H54 (cell line): ENCODE measurements at places on chromosomes 1 and 21.

DNA sequence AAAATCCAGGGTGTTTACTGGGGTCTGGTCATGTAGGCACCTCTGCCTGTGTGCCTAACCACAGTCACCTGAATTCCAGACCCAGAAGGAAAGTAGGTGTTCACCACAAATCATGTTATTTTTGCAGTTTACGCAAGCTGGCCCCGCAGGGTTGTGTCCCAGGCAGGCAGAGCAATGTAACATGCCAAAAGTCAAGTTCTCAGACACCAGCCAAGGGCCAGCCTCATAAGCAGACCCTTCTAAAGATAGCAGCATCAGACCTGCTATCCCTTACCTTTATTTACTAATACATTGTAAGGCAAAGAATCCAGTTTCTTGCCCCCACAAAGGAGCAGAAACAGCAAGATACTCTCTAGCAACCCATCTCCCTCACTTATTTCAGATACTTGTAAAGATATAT lies 83.0 kb downstream of the GPR161 start:
- no peak for DNase-seq

DNA sequence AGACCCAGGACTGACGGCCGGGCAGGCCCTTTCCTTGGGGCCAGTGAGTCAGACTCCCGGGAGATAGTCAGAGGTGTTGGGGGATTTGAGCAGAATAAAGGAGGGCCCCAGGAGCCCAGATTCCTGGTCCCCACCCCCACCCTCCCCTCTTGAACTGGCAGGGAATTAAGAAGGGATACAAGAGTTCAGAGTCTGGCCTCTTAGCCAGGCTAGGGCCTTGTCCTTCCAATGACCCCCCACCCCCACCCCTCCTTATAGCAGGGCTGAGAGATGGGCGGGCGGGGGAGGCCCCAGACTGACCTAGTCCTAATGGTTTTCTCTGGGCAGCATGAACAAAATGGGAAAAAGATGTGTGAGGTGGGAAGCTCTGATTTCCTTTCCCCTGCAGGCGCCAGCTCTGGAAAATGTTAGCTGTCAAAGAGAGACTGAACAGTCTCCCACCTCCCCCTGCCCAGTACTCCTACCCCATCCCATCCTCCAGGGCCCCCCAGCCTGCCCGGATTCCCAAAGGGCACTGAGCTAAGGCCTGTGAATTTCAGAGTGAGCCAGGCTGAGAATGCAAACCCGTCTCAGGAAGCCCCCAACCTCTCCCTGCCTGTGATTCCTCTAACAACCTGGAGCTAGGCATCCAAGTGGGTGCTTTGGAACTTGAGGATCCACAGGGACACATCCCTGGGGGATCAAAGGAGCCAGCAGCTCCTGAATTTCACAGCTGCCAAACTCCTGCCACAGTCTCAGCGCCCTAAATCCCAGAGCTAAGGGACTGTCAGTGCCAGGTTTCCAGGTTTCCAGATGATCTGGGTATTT lies 5.8 kb upstream of the CRABP2 start:
- DNase-seq, result no peak

DNA sequence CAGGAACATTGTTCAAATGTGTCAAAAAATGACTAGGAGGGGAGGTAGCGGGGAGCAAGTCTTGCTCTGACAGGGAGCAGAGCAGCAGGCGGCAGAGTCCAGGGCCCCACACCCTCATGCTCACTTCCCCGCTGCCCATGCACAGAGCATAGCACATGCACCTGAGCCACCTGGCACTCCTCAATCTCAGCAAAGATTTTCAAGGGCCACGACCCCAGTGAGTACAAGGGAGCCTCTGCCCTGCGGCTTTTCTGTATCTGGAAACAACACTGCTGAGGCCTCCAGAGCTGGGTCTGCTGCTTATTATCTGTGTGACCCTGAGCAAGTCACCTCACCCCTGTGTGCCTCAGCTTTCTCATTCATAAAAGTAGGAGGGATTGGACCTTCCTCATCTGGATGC lies 1.1 kb upstream of the GJB3 start:
- DNase-seq, result no peak

GRCh38 chr21:33943293-33943692 lies 27.7 kb upstream of the ATP5PO start:
- DNase-seq, result no peak

DNA sequence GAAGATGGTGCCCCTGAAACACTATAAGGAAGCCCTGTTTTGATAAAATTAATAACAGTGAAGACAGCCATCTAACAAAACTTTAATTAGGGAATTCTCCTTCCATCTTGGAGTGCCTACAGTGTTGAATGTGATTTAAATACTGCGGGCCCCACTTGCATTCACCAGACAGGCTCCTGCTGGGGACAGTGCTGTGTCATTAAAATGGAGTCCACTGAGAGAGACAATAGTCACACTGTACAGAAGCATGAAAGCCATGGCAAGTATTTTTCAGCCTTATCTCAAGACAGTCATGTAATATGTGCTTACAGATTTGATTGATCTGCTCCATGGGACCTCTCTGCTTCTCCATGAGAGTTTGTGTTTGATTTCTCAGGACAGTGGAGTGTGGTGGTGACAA lies 29.7 kb upstream of the ZBTB18 start:
- no peak for DNase-seq

- no peak for DNase-seq
These were observed 1252.1 kb upstream of the ADGRL4 start for GRCh38 chr1:80258659-80259058.

GRCh38 chr21:44697811-44698734 lies 1.1 kb downstream of the KRTAP10-12 start:
- DNase-seq, result no peak

DNA sequence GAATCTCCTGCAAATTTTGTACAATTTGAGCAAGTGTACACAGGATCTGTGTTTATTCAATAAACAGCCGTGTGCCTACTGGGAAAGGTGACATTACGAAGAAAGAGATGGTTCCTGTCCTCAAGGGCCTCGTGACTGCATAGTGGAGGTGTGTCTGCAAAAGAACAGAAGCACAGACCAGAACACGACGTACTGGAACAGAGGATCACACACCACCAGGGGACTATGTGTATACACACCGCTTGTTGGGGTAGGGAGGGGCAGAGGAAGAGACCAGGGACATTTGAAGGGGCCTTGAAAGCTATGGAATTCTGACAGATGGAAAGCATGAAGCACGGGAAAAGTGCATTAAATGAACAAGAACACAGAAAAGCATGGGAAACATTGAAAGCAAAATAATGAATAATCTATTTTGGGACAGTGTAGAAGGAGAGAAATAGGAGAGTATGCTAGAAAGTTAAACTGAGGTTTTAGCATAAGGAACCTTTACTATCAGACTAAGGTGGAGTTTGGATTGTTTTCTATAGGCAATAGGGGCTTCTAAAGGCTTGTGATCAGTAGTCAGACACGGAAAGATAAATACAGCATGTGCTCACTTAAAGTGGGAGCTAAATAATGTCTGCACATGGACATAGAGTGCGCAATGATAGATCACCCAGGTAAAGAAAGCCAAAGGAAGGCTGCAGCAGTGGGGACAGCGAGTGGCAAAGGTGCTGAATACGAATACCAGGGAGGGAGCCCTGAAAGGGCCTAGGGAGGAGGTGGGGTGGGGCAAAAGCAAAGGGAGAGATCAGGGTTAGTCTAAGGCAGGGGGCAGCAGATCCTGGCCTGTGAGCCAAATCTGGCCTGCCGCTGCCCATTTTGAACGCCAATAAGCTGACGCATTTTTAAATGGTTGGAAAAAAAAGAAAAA lies 11.0 kb downstream of the JAK1 start:
- DNase-seq, result no peak

- no peak for DNase-seq
These were observed 8.0 kb downstream of the KIAA1614 start for GRCh38 chr1:180920702-180921101.

DNA sequence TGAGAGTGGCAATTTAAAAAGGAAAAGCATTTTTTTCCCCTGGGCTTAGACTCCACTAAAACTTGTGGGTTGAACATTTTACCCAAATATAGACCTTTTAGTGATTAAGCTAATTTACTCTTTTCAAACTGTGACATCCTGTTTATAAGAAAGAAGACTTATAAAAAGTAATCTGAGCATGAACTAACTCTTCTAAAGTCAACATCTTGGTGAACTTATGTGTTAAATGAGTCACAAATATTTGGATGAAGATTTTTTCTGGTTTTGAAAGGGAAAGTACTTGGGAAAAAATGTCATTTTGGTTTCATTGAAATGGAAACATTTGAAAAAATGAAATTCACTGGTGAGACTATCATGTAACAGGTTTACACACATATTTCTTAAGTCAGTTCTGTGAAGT lies 109.8 kb downstream of the KCNK2 start:
- DNase-seq, result no peak

GRCh38 chr1:223714849-223715603 lies 2.7 kb downstream of the CAPN2 start:
- DNase-seq, result no peak

- no peak for DNase-seq
These were observed 25.6 kb upstream of the VAV3 start for GRCh38 chr1:107990606-107991005.
